ENCODE measurements at places on chromosomes 7 and 10. TPM values are rescaled to one million over a fixed set of nuclear protein-coding genes. Genes with fewer than 3 reads are reported as not detected.

The DNAJC12 gene
- 4.3 TPM for total RNA-seq

DNA sequence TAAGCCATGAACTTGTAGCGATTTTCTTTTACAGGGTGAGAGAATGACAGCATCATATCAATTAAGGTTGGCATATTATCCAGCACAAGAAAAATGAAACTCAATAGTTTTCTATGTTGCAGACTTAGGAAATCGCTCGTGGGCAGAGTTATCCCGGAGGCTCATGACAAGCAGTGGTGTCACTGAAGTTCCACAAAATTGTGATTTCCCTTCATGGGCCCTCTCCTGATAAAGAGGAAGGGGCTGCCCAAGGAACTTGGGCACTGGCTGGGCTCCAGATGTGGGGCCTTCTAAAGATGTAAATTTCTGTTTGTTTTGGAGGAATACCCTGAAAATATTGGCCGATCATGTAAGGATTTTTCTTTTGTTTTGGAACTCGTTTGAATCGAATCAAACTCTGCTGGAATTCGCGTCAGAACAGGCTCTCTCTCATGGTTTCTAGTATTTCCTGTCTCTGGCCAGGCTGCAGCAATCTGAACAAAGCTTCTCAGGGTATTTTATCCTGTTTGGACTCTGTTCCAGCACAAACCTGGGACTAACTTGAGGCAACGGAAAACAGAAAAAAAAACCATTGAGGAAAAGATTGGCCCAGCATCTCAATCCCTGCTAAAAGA, 340.6 kb upstream of the NRP1 start:
- no peak for DNase-seq

- DNase-seq = no peak
Measured at GRCh38 chr7:141073641-141074161, at the start of gene TMEM178B. Gene TMEM178B, plus strand, starts transcription at chr7:141074064.

DNA sequence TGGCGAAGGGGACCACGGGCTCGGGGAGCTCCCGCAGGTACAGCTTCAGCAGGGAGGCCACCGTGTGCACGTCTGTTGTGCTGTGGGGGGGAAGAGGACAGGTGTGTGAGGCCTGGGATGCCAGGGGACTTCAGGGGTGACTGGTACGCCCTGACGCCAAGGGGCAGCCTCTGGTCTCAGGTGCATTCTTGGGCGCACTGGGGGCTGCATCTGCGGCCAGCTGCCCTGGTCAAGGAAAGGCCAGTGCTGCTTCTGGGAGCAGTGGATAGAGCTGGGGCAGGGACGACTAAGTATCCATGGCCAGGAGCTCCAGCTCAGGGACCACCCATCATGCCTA, 148.5 kb downstream of the MAPK8 start:
- no peak for DNase-seq

DNA sequence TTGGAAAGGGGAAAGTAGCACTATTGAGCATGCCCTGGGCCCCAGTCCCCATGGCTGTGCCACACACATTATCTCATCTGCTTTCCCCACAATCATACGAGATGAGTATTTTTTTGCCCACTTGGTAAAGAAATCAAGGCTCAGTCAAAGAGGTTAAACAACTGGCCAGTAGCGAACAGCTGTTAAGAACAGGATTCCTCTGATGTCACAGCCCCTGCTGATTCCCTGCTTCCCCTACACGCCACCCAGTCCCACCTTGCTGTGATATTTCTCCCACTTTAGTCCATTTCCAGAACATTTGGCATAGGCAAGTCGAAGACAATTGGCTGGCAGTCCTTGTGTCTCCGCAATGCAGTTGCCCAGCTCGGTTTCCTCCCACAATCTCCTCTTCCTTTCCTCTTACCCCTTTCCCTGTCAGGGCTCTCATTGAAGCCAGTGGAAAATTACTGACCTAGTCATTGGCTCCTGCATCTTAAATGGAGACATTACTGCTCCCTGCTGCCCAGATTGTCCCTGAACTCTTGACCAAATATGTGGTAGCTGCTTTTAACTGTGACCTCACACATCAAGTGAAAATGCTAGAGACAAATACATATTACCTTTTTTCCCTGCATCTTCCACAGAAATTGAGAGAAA, 56.5 kb upstream of the EEPD1 start:
- DNase-seq = no peak

The BLNK gene
- 1.3 TPM for total RNA-seq

- DNase-seq = peak; percentile 70
Measured at GRCh38 chr10:101050208-101051069, 11.3 kb upstream of the KAZALD1 start.

The CYP2C8 gene
- total RNA-seq = not detected

The LOXL4 gene
- 0.47 TPM for total RNA-seq

GRCh38 chr10:89426230-89426868, 12.0 kb downstream of the IFIT5 start:
- no peak for DNase-seq

DNA sequence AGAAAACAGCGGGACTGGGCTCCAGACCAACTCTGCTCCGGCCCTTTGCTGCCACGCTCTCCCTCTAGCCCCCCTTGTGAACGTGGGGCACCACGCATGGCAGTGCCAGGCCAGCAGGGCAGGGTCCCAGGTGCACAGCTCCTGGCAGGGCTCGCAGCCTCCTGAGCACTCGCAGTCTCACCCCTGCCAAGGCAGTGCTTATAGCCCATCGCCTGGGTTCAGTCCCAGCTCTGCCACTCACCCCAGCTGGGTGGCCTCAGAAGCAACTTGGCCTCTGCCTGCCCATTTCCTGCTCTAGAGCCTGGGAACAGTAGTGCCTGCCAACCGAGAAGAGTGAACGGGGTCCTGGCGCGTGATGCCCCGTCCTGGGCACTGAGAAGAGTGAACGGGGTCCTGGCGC, 36.3 kb downstream of the CFAP46 start:
- DNase-seq = peak; percentile 10

DNA sequence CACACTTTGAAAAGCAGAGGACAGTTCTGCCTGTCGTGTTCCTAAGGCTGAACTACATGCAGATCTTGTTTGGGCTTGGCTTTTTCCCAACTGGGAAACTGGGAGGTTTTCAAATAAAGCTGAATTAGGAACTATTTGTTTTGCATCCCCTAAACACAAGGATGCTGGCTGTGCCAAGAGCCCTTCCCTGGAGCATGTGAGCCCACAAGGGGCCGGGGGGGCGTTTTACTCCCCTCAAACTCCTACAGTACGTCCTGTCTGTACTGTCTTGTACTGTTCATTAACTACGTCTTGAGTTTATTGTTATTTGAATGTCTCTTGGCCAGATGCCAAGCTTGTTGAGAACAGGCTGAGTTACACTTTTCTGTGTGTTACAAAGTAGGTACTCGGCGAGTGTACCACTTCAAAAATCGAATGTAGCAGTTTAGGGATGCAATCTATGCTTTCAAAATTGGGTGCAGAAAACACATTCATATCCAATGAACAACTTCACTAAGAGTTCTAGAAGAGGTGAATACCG, 94.9 kb downstream of the GFRA1 start:
- DNase-seq = no peak

The MAGI2 gene
- 3.6 TPM for total RNA-seq

DNA sequence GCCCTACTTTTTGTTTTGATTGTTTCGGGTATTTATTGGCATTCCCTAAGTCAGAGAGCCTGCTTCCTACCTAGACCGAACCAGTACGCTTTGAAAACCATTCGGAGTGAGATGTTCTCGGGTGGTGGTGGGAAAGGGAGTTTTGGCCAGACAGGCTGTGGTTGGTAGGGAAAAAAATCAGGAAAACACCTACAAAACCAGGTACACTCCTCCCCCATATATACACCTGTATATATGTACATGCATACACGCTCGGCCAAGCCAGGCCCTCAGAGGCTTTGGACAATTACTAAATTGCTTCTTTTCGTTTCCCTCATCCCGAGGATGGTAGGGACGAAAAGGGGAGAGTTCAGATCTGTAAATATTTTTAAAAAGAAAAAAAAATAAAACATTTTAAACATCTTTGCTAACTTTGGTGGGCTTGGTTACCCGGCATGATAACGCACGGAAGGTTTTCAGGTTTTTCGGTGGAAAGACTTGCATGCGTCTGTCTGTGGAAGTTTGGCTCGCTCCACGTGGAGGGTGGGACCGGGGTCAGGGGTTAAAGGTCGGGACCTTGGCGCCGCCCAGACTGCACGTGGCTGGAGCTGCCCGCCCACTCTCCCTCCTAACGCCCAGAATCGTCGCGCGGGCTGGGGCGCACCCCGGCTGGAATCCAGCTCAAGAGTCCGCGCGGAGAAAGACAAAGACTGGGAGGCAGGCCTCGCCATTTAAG, 2.5 kb downstream of the HMX2 start:
- no peak for DNase-seq

GRCh38 chr7:128672927-128673517, 930 bp downstream of the GARIN1A start:
- DNase-seq = no peak

The SPDYE3 gene
- total RNA-seq = not detected

The MUC12 gene
- total RNA-seq = not detected

- no peak for DNase-seq
Measured at GRCh38 chr7:17010637-17011300, 129.0 kb upstream of the AGR3 start.
